ENCODE measurements at places on chromosomes 2 and 18. TPM values are rescaled to one million over a fixed set of nuclear protein-coding genes. Genes with fewer than 3 reads are reported as not detected.

- H3K27ac ChIP-seq = peak overlapping the region; percentile 92
- no peaks in the 10 kb centered on the region for H3K4me1 ChIP-seq
- H3K4me3 ChIP-seq = peak overlapping the region; percentile 99
- no peaks in the 10 kb centered on the region for H3K27me3 ChIP-seq
- peaks cover 25% of the 10 kb centered on the region for H3K36me3 ChIP-seq
Observed at GRCh38 chr18:46097431-46097800, 680 bp downstream of the ATP5F1A start.

DNA sequence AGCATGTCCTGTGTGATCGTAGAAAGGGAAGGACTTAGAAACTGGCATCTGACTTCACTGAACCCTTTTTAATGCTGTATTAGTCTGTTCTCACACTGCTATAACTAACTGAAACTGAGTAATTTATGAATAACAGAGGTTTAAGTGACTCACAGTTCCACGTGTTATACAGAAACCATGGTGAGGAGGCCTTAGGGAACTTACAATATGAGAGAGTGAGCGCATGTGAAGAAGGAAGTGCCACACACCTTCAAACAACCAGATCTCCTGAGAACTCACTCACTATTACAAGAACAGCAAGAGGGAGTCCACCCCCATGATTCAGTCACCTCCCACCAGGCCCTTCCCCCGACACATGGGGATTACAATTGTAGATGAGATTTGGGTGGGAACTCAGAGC lies 811.3 kb downstream of the CPS1 start:
- no peaks in the 10 kb centered on the region for H3K27me3 ChIP-seq
- no peaks in the 10 kb centered on the region for H3K36me3 ChIP-seq
- no peak overlapping the region for H3K4me3 ChIP-seq
- H3K27ac ChIP-seq = no peak overlapping the region
- peaks cover 5% of the 10 kb centered on the region for H3K4me1 ChIP-seq

The BBS5 gene
- total RNA-seq = 0.20 TPM

The LAMA3 gene
- 5.0 TPM for total RNA-seq

The ALLC gene
- total RNA-seq = not detected

The APOB gene
- 0.61 TPM for total RNA-seq

Data from H1 (cell line).